Stimulated activated CD8-positive, alpha-beta memory T cell treated with anti-CD3 and anti-CD28 coated beads, Interleukin-15, amount 100 ng/mL, for 24 hours (primary cell): ENCODE measurements at places on chromosomes 2 and 18.
A peak's percentile ranks its signal among the peaks of the same experiment; 100 is the strongest.

DNA sequence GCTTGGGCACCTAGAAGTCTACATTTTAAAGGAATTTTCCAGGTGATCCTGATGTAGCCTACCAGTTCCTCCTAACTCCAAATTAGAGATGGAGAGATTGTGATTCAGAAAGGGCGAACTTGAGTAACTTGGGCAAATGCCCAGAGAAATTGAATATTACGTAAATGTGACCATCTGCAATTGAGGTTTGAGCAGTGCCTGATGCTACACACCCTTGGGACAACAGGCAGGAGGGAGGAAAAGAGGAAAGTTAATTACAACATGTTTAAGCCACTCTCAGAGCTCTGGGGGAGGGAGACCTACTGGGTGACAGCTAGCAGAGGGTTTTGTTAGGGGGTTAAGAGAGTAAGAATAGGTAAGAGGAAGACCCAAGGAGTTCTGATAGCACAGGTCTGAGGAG, 208.9 kb downstream of the LPIN1 start:
- no peak for DNase-seq

GRCh38 chr2:105974812-105975211, 219.3 kb downstream of the UXS1 start:
- no peak for DNase-seq

- DNase-seq = no peak
These were observed 8.5 kb upstream of the ST8SIA3 start for GRCh38 chr18:57343833-57344232.

DNA sequence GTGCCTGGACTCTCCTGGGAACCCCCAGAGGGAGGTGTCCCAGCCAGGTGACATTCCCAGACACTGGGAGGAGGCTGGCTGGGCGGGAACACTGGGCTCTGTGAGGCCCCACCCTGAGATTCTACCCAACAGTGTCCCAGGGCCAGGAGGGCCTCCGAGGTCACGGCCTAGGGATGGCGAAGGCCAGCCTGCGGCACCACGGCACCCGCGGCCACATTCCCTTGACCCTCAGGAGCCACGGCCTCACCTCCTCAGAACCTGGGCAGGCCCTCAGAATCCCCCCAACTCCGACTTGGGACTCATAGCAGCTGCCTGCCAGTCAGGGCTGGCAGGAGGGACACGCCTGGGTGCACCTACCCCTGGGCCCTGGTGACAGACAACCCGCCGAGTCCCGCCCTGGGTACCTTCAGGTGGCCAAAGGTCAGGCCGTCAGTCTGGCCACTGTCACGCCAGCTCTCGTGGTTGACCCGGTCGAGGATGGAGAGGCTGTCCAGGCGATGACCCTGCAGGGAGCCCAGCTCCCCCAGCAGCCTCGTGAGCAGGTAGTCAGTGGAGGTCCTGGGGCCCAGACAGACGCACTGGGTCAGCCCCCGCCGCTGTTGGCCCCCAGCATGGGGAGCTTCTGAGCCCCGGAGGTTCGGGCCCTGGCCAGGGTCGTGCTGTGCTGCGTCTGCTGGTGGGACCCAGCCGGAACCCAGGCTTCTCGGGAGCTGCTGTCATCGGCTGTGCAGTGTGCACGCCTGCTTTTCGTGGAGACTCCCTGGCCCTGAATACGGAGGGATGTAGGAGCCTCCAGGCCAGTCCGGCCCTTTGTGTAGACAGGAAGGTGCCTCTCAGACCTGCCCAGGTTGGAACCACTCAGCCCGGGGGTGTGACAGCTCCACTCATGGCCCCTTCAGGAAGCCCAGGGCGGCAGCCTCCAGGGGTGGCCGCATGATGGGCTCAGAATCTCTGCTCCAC, 6.1 kb downstream of the MAB21L4 start:
- DNase-seq = no peak

- no peak for DNase-seq
These were observed 222.6 kb upstream of the CHAC2 start for GRCh38 chr2:53544871-53545558.

DNA sequence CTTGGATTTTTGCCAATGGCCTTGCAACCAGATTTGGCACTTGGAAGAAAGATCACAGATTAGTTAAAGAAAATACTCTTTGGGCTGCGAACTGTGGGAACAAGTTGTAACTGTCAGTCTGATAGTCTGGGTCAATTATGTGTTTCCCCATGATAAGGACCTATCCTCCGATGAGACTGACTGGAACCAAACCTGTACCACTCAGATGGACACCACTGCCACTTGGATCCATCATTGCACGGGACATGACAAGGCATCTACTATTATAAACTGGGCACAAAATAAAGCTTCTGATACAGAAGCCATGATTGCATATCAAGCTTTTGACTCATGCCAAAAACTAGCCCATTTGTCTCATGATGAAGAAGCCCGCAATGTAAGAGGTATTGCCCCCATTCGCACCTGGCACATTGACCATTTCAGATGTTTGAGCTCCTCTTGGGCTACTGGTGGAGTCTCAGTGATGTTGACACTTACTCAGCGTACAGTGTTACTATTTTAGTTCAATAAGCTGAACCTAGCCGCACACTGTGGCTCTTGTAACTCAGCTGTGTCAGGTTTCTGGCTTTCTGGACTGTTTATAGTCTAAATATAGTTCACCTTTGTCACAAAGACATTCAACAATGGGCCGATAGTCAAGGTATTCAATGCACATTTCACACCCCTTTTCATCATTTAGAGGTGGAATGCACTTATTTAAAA, 179.8 kb upstream of the RBBP8 start:
- DNase-seq = no peak

- DNase-seq = peak; percentile 29
These were observed 533 bp downstream of the CXCR4 start for GRCh38 chr2:136117391-136117841.

DNA sequence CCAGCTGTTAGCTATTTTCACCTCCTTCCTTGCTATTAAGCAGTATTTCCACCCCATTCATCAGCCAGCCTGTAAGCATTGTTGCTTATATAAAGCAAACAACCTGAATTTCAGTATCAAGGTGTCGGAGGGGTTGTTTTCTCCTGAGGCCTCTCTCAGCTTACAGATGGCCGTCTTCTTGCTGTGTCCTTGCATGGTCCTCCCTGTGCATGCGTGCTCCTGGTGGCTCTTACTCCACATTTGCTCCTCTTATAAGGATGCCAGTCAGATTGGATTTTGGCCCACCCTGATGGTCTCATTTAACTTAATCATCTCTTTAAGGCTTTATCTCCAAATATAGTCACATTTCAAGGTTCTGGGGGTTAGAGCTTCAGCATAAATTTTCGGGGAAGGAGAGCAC, 2.6 kb downstream of the MAIP1 start:
- DNase-seq = no peak

DNA sequence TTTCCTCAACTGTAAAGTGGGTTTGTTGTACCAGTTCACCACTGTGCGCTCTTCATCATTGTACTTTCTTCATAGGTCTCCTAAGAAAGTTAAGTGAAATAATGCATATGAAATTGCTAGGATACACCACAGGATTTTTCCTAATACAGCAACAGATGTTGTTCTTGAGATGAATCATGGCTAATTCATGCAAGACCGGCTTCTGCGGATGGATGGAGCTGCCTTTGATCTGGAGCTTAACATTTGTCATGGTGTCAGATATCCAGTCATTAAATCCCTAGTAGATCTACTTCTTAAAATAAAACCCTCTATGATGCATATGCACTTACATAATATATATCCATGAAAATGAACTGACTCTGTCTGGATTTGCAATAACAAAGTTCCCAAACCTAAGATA, 114.1 kb downstream of the COL6A3 start:
- no peak for DNase-seq

DNA sequence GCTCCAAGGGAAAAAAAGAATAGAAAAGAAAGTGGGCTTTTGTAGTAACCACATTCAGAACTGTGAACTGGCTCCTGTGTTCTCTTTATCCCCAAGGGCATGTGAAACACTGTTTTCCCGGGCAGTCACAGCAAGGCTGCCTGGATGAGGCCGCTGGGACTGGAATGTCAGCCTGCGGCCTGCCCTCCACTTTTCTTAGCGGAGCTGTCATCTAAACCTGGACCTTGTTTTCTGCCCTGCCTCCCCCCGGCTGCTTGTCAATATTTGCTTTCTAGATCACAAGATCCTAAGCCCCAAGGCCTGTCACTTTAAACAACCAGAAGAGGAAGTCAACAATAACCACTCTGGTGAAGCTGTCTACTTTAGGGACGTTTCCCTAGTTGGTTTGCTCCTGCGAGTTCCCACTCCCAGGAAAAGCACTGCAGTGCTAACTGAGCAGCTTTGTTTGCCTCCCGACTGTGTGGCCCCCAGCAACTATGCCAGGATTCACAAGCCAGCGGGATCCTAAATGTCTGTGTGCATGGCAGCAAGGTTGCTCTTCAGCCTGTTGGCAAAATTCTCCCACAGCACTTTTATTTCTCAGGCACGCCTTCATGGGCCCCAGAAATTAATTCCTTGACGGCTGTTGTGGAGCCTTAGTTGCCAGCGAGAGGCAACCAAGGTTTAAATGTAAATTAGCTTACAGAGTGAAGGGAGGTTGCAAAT, 30.6 kb downstream of the SOWAHC start:
- DNase-seq = no peak

GRCh38 chr2:142872882-142873724, 4.4 kb upstream of the KYNU start:
- no peak for DNase-seq

DNA sequence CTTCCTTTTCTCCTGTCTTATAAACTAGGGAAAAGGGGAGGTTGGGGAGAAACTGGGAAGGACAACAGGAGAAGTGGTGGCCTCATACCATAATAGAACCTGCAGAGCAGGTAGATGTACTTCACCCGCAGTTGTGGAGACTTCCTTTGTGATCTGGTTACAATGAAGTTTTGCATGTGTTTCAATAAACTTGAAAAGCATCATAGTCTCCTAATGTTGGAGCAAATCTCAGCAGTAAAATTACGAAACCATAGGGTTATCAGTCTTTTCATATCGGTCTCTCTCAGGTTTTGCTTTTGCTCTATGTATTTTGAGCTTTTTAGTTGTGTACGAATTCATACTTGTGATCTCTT, 30.5 kb downstream of the ANO7 start:
- no peak for DNase-seq

DNA sequence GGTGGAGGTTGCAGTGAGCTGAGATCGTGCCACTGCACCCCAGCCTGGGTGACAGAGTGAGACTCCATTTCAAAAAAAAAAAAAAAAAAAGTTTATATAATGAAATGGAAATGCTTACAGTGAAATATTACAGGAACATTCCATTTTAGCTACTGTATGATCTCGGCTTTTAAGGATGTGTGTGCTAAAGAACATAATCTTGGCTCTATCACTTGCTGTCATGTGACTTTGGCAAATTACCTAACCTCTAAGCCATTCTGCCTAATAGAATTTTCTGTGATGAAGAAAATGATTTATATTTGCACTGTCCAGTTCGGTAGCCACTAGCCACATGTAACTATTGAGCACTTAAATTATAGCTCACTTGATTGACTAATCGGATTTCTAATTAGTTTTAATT, 36.3 kb downstream of the SMAD4 start:
- DNase-seq = no peak

DNA sequence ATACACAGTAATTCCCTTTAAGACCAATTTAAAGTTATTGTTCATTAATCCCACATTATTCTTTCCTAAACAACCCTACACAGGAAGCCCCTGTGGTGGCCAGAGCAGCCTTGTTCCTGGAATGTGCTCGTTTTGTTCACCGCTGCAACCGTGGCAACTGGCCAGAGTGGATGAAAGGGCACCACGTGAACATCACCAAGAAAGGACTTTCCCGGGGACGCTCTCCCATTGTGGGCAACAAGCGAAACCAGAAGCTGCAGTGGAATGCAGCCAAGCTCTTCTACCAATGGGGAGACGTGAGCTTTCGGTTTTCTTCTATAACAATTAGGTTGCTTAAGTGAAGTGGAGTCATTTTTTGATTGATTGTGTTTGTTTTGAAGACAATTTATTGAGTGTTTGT, 101.0 kb downstream of the UNC80 start:
- DNase-seq = no peak

GRCh38 chr2:17083902-17084301, 418.3 kb upstream of the CYRIA start:
- no peak for DNase-seq

- DNase-seq = no peak
These were observed 21.6 kb upstream of the SP3 start for GRCh38 chr2:173986805-173987204.

DNA sequence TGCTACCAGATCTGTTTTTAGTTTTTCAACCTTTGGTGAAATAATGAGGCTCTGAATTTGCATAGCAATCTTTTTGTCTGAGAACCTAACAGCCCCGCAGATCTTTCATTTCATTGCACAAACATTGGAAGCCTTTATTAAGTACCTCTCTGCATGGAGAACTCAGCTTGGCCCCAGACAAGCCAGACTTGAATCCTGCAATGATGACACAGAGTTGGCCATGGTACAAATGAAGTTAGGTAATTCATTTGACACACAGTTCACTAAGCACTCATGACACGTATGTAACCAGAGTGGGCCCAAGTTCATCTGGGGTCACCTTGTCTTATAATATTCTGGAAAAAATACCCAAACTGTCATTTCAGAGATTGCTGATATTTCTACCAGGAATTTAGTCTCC, 439.1 kb upstream of the ID2 start:
- DNase-seq = no peak

DNA sequence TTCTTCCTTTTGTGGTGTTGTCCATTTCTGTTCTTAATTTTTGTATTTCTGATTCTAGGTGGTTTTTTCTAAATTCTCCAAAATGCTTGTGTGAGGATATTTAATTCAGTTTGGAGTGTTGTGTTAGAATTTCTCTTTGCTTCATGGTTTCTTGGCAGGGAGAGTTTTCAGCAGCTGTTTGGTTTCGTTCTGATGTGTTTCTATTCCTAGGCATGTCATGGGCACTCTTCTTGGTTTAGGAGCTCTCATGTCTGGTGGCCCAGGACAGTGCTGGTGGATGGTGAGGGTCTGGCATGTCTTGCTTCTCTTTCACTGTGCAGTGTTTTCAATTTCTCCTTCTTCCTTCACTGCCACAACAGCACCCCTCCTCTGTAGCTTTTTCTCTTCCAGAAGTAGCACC, 52.9 kb downstream of the OSBPL6 start:
- DNase-seq = no peak

- no peak for DNase-seq
These were observed 578.7 kb downstream of the ADCYAP1 start for GRCh38 chr18:1483385-1483784.

- no peak for DNase-seq
These were observed 32.9 kb upstream of the PIK3C3 start for GRCh38 chr18:41922176-41922575.

DNA sequence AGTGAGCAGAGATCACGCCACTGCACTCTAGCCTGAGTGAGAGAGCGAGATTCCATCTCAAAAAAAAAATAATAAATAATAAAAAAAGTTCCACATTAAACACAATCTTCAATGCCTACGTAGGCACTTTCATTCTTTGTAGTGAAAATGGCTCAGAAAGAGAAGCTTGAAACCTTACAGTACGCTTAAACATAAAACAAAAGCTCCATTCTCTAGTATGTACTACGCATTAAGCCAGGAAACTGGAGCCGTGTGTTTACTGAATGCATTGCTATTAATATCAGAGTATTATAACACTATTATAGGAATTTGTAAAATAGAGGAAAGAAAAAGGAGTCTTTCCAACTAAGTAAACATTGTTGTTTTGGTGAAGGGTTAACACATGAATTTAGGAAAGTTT, 41.3 kb upstream of the LMAN1 start:
- no peak for DNase-seq

- DNase-seq = no peak
These were observed 18.1 kb downstream of the IMPA2 start for GRCh38 chr18:11999429-11999828.

- no peak for DNase-seq
These were observed 191.6 kb downstream of the AGPS start for GRCh38 chr2:177584030-177584692.
